Thoracic aorta (tissue), 2 donors: ENCODE measurements at places on chromosomes 3 and 15.

GRCh38 chr3:147404800-147405230 is 1.5 kb downstream of the ZIC4 start:
- peaks cover 44% of the 10 kb centered on the region for H3K27me3 ChIP-seq
- no peaks in the 10 kb centered on the region for H3K36me3 ChIP-seq
- peaks cover 22% of the 10 kb centered on the region for H3K4me1 ChIP-seq

- H3K4me3 ChIP-seq: peak overlapping the region; percentile 84
- DNase-seq: no peak
- peaks cover 17% of the 10 kb centered on the region for H3K4me1 ChIP-seq
- H3K36me3 ChIP-seq: peaks cover 7% of the 10 kb centered on the region
- H3K27ac ChIP-seq: peak overlapping the region; percentile 88
- no peaks in the 10 kb centered on the region for H3K27me3 ChIP-seq
Measured at GRCh38 chr15:84715441-84716035, 401 bp downstream of the SEC11A start.

DNA sequence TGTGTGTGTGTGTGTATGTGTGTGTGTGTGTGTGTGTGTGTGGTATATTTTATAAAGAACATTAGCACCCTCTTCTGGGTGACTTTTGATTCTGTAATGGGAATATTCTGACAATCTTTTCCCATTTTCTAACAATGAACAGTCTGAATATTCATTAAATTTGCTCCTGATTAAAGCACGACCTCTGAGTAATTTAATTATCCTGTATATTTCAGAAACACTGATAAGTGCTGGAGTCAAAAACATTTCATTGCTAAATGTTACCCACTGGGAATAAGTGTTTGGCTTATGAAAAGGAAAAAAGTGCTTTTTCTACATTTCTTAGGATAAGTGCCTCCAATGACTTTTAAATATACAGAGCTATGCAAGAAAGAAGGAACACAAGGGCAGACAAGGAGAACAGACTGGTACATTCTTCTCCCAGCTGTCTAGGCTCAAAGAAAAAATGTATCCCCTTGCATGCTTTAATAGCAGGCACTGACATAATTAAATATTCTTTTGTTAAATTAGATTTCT is 32.3 kb upstream of the SYNPR start:
- H3K27me3 ChIP-seq: no peaks in the 10 kb centered on the region
- H3K4me1 ChIP-seq: no peaks in the 10 kb centered on the region
- no peak for DNase-seq

DNA sequence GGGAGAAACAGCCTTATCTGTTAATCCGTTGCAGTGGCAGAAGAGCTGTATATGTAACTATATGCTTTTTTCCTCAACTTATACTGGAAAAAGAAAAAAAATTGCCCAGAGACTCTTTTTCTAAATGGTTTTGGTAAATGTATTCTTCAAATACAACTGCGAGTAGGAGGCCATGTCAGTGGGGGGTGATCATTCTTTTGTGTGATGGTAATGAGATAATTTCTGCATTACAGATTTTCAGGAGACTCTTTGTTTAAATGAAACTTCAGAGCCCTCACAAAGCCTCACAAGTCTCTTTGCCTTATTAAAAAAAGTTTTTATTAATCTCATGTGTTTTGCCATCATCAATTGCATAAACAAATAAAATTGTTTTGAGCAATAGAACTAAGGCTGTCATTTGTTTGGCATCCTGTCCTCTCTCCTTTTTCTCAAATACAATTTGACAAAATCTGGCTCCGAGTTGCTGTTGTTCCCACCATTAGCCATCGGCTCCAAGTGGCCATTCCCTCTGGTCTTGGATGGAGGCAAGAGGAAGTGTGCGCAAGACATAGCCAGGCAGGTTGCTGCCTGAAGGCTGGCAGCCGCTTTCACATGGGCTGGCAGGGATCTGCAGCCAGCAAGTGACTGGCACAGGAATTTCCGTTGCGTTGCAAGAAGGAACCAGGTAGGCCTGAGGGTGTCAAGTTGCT is 116.7 kb downstream of the FNDC3B start:
- peaks cover 88% of the 10 kb centered on the region for H3K4me1 ChIP-seq
- H3K27ac ChIP-seq: peak overlapping the region; percentile 85
- H3K36me3 ChIP-seq: no peaks in the 10 kb centered on the region
- DNase-seq: no peak
- no peaks in the 10 kb centered on the region for H3K27me3 ChIP-seq

DNA sequence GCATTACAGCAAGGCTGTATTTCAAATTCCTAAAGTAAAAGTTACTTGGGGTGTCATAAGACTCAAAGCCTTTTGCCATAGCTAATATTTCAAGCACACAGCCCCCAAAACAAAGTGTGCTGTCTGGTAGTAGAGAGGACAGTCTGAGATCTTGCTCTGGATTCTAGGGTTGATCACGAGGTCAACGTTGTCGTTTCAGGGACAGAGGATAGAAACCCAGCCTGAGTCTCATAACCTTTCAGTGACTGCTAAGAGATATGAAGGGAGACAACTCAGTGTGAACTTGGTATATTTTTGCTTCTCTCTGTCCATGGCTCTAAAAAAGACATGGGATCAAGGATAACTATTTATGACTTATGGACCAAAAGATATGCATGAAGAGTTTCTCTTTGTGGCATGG is 25.6 kb upstream of the MINDY4B start:
- no peaks in the 10 kb centered on the region for H3K27me3 ChIP-seq
- no peak overlapping the region for H3K4me3 ChIP-seq
- no peak for DNase-seq
- H3K4me1 ChIP-seq: no peaks in the 10 kb centered on the region
- H3K27ac ChIP-seq: no peak overlapping the region
- no peaks in the 10 kb centered on the region for H3K36me3 ChIP-seq

DNA sequence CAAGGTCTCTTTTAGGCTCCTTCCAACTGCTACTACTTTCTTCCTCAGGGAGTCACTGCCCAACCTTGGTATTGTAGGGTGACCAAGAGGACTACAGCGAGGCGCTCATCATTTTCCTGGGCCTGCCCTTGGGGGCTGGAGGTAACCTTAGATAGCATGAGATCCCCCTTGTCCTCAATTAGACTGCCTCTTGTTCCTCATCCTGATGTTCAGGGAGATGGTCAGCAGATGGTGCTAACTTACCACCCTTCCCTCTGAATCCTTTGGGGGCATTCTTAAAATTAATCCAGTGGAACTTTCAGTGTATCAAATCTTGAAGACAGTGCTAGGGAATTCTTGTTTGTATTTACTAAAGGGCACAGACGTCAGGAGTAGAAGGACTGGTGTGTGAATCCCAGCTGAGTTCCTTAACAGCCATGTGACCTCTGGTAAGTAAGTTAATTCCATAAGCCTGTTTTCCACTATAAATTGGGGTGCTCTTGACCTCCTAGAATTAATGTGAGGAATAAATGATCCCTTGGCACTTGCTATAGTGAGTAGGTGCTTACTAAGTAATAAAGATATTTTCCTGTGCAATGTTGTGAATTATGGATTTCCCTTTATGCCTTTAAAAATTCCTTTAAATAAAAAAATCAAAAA is 4.1 kb upstream of the CLPX start:
- H3K4me3 ChIP-seq: no peak overlapping the region
- H3K36me3 ChIP-seq: no peaks in the 10 kb centered on the region
- no peaks in the 10 kb centered on the region for H3K27me3 ChIP-seq
- no peak overlapping the region for H3K27ac ChIP-seq

GRCh38 chr3:182081096-182081495 is 369.4 kb downstream of the SOX2 start:
- no peak overlapping the region for H3K27ac ChIP-seq
- DNase-seq: no peak
- no peak overlapping the region for H3K4me3 ChIP-seq
- H3K4me1 ChIP-seq: no peaks in the 10 kb centered on the region
- H3K36me3 ChIP-seq: no peaks in the 10 kb centered on the region
- no peaks in the 10 kb centered on the region for H3K27me3 ChIP-seq

- H3K36me3 ChIP-seq: no peaks in the 10 kb centered on the region
- no peak overlapping the region for H3K4me3 ChIP-seq
- no peak overlapping the region for H3K27ac ChIP-seq
- no peak for DNase-seq
- no peaks in the 10 kb centered on the region for H3K4me1 ChIP-seq
Measured at GRCh38 chr3:150528354-150528797, 17.9 kb downstream of the SERP1 start.

- H3K36me3 ChIP-seq: no peaks in the 10 kb centered on the region
- H3K27me3 ChIP-seq: no peaks in the 10 kb centered on the region
- H3K4me1 ChIP-seq: peaks cover 27% of the 10 kb centered on the region
- DNase-seq: no peak
Measured at GRCh38 chr3:101978348-101978747, 129.0 kb downstream of the NFKBIZ start.

DNA sequence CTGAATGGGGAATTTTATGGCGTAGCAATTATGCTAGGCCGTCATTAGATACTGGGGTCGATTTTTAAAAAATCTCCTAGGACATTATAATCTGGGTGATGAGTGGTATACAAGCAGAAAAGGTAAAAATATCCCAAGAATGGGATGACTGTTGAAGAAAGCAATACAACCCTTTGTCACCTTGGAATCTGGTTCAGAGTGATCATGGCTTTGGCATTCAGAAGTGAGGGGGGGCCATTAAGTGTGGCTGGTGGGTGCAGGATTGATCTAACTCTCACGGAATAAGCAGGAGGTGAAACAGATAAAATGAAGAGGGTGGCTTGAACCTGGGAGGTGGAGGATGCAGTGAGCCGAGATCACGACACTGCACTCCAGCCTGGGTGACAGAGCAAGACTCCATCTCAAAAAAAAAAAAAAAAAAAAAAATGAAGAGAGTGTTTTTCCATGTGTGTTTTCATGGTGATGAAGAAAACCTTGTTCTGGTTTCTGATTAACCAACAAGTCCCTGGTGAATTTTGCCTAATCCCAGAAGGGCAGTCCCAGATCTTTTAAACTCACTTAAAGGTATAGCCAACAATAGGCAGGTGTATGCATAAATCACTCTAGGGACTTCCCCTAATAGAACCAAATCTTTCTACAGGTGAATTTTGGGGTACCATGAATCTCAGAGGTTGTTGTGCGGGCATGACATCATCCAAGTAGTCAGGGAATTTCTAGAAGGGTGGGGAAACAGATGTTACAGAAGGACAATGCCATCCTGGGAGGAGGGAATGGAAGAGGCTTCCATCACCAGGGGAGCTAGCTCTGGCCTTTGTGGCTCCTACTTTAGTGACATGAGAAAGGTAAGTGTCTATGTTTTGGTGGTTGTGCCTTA is 3.1 kb upstream of the RAD54L2 start:
- H3K27me3 ChIP-seq: no peaks in the 10 kb centered on the region
- H3K4me3 ChIP-seq: no peak overlapping the region
- no peaks in the 10 kb centered on the region for H3K36me3 ChIP-seq
- H3K4me1 ChIP-seq: peaks cover 17% of the 10 kb centered on the region
- H3K27ac ChIP-seq: no peak overlapping the region

DNA sequence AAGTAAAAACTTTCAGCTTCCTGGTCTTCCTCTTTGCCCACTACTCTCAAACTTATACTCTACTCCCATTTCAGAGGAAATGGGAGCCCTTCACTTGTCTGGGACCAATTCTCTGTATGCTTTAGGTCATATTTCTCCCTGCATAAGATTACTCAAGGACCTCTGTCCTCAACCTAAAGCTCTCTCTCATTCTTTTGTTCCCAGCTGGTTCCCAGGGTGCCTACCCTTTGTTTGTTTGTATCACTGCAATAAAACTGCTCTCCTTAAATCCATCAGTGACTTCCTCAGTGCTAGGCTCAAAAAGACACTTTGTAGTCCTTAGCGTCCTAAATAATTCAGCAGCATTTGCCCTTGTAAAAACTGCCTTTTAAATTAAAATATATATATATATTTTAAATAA is 2.9 kb downstream of the NGRN start:
- no peaks in the 10 kb centered on the region for H3K27me3 ChIP-seq
- no peak for DNase-seq
- H3K4me3 ChIP-seq: no peak overlapping the region
- H3K27ac ChIP-seq: no peak overlapping the region
- H3K36me3 ChIP-seq: peaks cover 25% of the 10 kb centered on the region

DNA sequence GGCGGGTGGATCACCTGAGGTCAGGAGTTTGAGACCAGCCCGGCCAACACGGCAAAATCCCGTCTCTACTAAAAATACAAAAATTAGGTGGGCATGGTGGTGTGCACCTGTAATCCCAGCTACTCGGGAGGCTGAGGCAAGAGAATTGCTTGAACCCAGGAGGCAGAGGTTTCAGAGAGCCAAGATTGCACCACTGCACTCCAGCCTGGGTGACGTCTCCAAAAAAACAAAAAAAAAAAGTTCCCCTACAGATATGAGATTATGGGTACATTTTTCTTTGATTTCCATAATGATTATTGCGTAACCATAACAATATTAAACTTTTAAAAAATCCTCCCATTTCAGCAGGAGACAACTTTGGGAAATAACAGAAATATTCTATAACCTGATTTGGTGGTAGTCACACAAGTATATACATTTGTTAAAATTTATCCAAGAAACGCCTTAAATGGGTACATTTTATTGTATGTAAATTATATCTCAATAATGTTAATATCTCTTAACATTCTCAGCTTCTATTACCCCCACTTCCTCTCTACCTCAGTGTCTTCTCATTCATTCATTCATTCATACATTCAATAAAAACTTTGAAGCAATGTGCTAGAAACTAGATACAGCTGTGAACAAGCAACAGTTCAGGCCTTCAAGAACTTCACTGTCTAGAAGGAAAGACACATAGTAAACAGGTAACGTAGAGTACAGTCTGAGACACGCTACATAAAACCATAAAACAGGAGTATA is 6.6 kb downstream of the UBR1 start:
- no peak overlapping the region for H3K27ac ChIP-seq
- H3K4me3 ChIP-seq: no peak overlapping the region
- no peak for DNase-seq
- H3K4me1 ChIP-seq: peaks cover 16% of the 10 kb centered on the region
- peaks cover 14% of the 10 kb centered on the region for H3K36me3 ChIP-seq
- no peaks in the 10 kb centered on the region for H3K27me3 ChIP-seq

- no peak for DNase-seq
- H3K27ac ChIP-seq: no peak overlapping the region
- no peaks in the 10 kb centered on the region for H3K27me3 ChIP-seq
- no peak overlapping the region for H3K4me3 ChIP-seq
Measured at GRCh38 chr3:43316783-43317460, 30.6 kb downstream of the SNRK start.

DNA sequence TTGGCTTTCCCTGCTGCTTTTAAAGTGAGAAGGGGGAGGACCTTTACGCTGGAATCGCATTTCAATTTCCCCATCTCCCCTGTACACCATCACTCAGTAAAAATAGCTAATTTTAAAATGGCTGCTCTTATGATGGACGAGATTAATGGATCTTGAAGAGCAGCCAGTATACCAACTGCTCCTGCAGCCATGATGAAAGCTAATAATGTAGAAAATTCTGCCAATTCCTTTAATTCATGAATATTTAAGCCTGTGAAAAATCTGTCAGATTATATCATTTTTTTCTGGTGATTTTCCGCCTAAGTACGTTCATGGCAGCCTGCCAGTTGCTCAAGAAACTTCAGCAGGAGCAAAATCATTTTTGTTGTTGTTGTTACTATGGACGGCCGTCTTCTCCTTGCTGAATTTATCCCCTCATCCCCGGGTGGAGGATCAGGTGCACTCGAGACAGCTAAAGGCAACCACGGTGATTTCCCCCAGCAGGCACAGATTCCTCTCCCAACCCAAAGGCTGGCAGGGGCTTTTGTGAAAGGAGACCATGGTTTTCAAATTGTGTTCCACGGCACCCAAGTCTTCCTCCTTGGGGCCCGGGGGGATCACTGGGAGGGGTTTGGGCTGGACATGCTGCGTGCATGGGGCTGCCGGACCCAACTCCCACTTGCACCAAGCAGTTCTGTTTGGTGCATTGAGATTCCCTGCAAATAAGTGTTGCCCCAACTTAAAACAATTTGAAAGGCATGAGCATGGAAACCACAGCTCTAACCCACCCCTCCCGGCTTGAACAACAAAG is 289.6 kb downstream of the UACA start:
- DNase-seq: no peak
- H3K27ac ChIP-seq: peak overlapping the region; percentile 95
- peak overlapping the region; percentile 64 for H3K4me3 ChIP-seq
- no peaks in the 10 kb centered on the region for H3K36me3 ChIP-seq
